Stimulated activated CD8-positive, alpha-beta memory T cell treated with anti-CD3 and anti-CD28 coated beads, Interleukin-7, amount 100 ng/mL, for 1 hour (primary cell): ENCODE measurements at places on chromosomes 11 and 22.

DNA sequence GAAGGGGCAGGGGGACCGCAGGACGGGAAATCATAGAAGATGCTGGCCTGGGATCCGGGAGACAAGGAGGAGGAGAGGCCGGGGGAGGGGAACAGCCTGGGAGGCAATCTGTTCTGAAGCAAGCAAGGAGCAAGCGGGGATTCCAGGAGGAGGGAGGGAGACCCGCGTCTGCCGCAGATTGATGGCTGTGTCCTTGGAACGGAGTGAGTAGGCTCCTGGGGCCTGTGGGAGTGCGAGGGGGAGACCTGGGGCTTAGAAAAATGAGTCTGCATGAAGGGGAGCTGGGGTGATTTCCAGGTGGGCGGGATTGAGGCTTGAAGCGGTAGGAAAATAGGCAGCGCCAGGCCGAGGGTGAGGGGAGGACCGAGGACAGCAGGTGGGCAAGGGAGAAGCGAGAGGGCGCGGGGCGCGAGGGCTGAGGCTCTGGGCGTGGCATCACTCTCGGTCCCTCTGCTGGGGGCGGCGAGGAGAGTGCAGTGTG is 1.6 kb upstream of the LRRC55 start:
- no peak for DNase-seq

DNA sequence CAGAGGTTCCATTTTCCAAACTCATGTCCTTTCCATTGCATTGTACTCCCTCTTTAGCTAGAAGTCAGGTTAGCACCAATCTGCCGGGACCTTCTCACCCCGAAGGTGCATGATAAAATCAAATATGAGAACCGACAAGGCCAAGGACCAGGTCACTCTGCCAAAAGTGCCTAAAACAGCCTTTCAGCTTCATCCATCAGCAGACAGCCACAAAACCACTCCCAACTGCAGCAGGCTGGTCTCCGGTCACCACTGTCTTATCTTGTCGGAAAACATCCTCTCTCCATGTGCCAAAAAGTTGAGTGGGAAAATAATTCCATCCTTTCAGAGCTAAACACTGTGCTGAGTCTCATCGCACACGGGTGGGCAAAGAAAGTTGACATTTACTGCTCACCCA is 1.4 kb downstream of the PI4KA start:
- DNase-seq: no peak

DNA sequence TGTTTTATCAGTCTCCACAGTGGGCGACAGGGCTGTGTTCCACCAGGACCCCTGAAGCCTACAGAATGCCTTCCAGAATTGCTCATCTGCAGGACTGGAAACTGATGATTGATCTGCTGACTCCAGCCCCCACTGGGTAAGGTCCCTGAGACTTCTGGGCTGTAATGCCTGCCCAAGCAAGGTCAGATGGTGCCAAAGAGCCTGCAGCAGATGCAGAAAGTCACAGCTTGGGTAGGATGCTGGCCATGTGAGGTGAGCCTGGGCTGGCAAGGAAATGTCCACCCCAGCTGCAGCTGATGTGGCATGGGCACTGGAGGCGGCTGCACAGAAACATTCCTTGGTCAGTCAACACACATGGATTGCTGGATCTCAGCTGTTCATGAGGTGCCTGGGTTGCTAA is 30.9 kb downstream of the LRRC32 start:
- DNase-seq: no peak

DNA sequence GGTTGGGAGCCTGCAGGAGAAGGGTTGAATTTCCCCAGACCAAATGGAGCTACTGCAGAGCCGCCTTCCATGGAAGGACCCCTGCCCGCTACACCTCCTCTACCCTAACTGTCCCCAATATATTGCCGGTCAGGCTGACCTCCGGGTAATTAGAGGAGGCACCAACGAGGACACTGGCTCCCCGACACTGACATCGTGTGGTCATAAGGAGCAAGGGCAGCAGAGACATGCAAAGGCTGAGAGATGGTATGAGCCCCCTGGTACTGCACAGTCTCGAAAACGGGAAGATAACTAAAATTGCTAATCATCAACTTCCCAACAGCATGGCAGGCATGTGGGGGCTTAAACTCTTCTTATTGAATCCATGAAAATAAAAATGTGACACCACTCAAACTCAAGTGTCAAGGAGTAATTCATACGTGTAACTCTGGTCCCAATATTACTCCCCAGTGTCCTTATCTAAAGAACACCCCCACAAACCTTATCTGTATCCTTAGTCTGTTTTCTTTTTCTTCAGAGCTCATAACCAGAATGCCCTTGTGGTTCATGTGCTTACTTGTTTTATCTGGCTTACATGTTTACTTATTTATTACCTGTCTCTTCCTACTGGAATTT is 4.4 kb downstream of the CAVIN3 start:
- no peak for DNase-seq

DNA sequence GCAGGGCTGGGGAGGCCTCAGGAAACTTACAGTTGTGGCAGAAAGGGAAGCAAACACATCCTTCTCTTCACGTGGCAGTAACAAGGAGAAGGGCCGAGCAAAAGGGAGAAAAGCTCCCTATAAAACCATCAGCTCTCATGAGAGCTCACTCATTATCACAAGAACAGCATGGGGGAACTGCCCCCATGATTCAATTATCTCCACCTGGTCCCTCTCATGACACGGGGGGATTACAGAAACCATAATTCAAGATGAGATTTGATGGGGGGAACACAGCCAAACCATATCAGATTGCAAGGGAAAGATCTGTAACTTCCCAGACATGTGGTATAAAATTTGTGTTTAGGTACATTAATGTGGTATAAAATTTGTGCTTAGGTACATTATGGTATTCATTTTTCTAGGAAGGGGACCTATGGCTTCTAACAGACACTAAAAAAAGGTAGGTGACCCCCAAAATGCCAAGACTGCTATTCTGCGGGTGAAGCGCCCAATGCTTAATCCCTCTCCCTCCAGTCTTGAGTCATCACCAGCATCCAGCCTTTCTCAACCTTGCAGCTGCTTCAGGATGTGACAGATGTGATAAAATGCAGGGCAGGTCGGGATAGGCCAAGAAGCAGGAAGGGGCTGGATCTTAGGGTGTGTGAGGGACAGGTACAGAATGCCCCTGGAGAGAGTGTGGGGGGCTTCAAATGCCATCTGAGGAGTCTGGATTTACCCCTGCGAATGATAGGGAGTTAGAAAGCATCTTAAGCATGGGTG is 57.7 kb upstream of the AMPD3 start:
- DNase-seq: no peak

DNA sequence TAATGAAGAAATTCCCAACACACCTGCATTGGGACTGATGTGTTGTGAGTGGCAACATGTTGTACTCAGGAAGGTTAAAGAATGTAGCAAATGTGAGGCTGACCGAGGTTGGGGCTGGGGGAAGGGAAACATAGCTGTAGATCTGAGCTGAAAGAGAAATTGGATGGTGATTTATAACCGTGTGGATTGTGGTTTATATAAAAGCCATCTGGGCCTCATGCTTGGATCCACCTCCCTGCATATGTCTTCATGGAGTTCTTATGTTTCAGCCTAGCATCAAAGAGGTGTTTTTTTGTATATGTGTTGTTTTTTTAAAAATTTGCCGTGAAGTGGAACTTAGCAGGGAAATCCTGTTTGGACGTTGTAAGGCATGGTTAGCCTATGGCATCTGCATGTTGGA is 141.3 kb downstream of the NAV2 start:
- DNase-seq: no peak

DNA sequence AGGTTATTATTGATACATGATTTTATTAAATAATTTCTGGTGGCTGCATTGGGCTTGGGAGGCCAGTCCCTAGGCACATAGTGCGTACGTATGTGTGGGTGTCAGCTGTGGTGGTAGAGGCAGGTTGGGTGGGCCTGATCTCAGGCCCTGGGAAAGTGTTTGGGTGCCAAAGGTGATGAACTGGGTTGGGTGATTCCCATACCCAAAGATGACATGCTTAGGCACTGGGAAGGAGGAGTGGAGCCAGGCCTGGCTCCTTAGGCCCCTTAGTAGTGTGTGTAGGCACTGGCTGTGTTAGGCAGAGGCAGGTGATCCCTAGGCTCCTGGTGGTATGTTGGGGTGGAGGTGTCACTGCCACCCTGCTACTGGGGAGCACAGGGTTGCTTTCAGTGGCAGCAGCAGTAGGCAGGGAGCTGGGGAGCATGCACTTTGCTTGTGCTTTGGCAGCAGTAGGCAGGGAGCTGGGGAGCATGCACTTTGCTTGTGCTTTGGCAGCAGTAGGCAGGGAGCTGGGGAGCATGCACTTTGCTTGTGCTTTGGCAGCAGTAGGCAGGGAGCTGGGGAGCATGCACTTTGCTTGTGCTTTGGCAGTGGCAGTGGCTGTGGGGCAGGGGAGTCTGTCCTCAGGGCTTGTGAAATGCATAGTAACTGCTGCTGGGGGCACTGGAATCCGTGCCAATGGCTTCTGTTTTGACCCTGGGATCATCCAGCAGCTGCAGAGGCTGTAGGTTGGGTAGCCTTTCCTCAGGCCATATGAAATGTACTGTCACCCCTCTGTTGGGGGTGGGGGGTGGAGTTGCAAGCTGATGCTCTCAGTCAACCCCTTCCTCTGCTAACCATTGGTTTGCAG is 84.4 kb downstream of the RRM1 start:
- no peak for DNase-seq

DNA sequence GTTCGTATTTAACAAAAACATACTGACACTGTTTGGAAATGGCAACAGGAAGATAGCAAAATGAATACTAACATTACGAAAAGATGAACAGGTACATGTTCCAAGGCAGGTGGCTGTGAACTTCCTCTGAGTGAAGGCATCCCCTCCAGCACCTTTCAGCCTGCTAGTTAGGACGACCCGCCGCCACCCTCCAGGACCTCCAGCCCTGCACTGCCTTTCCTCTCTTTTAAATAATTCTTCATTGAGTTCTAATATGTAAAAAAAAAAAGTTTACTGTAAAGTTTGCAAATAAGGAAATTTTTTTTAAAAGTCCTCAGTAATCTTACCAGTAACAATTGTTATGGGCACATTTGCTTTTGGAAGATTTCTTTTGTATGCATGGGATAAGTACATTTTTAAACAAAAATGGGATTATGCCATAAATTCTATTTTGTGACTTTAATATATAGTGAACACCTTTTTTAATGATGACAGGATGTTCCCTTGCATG is 6.0 kb downstream of the NEAT1 start:
- DNase-seq: no peak

- DNase-seq: no peak
Measured at GRCh38 chr11:40293655-40294348, 1165.7 kb downstream of the LRRC4C start.

DNA sequence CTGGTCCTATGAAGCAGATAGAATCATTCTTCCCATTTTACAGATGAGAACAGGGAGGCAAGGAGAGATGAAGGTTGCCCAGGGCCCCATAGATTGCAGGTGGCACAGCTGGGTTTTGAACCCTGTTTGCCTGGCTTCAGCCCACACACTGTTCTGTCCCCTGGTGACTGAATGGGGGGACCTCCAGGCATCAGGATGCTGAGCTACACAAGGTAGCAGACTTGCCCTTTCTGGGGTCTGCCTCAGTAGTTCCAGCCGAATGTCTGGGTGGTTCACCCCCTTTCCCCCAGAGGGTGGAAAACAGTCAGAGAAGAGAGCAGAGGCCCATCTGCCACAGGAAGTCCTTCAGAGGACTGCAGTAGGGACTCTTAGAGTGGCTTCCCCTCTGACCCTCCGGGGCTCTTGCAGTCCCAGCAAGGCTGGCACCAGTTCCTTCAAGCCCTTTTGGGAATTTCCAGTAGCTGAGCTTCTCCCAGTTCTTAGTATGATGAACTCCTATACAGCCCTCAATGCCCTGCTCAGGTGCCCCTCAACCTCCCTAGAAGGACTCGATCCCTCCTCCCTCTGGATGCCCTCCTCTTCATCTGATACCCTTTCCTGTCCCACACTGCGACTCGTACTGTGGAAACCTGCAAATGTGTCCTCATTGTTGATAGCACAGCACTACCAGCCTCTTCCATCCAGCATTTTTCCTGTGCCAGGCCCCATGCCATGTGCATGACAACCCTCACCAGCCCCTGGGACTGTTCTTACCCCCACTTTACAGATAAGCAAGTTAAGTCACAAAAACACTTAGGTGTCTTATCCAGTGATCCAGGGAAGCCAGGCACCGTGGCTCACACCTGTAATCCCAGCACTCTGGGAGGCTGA is 82.8 kb downstream of the IGLL1 start:
- DNase-seq: no peak

GRCh38 chr11:109859045-109859724 is 234.0 kb upstream of the ZC3H12C start:
- DNase-seq: no peak

DNA sequence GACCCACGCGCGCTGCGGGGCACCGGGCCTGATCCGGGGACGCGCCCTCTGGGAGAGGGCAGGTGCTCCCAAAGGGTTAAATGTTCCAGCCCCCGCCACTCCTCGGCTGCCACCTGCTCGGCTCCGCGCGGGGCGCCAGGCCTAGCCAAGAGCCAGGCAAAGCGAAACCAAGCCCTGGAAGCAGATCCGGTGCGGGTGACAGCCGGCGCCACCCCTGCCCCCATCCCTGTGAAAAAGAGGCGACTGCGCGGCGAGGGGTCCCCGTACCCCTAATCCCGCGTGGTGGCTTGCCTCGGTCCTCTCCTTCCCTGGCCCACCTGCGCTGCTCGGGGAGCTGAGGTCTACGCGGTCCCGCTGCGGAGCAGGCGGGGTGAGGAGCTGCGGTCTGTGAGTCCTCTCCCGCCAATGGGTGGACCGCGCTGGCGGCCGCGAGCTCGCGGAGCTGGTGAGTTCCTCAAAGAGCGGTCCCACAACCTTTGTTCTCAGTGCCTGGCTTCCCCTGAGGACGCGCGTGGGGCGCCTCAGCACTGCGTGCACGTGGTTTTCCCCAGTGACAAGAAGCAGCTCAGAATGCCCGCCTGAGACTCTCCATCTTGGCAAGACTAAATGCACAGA is at the start of gene ME3:
ME3 (minus strand) TSS at position 610 of the 615 bp plus-strand sequence.
- no peak for DNase-seq

GRCh38 chr11:113884361-113884836 is 9.0 kb upstream of the USP28 start:
- no peak for DNase-seq

DNA sequence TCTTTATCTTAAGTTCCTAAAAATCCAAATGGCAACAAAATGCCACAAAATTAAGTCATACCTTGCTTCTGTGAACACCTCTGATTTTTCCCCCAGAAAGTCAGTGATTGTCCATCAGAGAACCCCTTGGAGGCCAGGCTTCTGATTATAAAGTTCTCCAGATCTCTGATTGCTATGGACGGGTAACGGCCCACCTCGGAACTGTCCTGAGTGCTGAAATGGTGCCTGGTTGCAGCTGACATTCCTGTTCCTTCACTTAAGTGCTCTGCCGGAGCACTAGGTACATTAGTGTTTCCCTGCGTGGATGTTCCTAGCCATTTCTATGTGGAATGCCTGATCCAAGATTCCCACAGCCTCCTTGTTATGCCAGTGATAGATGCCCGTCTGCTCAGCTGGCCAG is 85.0 kb downstream of the CHST1 start:
- DNase-seq: no peak

GRCh38 chr11:113464416-113464815 is 10.8 kb downstream of the DRD2 start:
- no peak for DNase-seq

GRCh38 chr22:37155971-37156370 is 6.3 kb upstream of the IL2RB start:
- DNase-seq: no peak

- no peak for DNase-seq
Measured at GRCh38 chr11:78160557-78160956, 21.1 kb upstream of the ALG8 start.
